ENCODE measurements at places on chromosomes 1 and 21.

GRCh38 chr1:237687804-237688203 lies 202.9 kb downstream of the ZP4 start:
- DNase-seq = no peak

GRCh38 chr1:7753641-7754040 lies 17.5 kb upstream of the VAMP3 start:
- no peak for DNase-seq

GRCh38 chr1:27135541-27136235 lies 19.2 kb downstream of the SLC9A1 start:
- DNase-seq = no peak

GRCh38 chr1:237031480-237031879 lies 10.5 kb upstream of the RYR2 start:
- DNase-seq = no peak

- no peak for DNase-seq
Observed at GRCh38 chr1:94296018-94296417, 58.6 kb upstream of the ARHGAP29 start.

DNA sequence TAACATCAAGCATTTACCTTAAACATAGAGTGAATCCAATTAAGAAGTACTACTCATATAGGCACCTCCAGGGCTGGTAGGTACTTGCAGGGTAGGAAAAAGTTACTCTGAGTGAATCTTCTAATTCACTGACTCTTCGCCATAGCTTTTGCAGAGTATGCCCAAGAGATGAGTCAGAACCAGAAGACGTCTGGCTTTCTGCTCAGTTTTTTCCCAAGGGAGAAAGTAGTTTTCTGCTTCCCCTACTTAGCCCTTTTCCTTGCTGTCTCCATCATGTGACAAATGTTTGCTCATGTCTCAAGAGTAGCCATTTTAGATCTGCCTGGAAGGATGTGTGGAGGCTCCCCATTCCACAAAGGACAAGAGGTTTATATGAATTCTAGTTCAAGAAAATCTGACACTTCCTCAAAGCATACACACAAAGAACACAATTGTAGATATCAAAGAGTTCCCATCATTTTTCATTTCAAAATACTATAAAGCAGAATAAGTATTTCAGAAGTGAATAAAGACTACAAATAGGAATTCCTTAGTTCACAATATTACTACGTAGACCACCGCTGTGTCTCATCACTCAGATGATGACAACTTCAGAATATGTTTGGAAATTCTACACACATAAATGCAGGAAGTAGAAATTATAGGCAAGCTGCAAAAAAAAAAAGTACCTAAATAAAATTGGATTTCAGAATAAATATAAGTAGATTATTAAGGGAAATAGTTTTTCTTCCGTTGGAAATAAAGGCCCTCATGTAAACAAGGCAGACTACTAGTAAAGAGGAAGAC lies 98.5 kb downstream of the ASH1L start:
- DNase-seq = no peak

GRCh38 chr1:207328004-207328403 lies 6.5 kb downstream of the CD55 start:
- no peak for DNase-seq

- DNase-seq = no peak
Observed at GRCh38 chr1:236998546-236998945, 5.7 kb downstream of the MT1HL1 start.

- no peak for DNase-seq
Observed at GRCh38 chr1:89143484-89143883, 17.6 kb upstream of the GBP2 start.

GRCh38 chr1:193539731-193540459 lies 353.5 kb upstream of the B3GALT2 start:
- DNase-seq = no peak

DNA sequence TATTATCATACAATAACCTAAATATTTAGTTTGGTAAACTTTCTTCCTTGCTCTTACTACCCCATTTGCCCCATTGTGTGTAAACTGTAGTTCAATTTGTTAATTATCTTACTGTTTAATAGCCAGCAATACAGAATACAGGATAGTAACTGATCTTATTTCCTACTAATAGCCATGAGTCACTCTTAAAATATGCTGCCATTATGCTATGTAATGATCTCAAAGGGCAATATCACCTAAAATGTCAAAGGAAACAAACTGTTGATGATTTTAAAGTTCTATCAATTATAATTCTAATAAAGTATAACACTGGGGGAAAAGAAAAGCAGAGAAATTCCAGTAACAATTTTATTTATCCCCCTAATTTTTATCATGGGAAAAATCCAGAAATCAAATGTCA lies 4.3 kb downstream of the SLC30A1 start:
- DNase-seq = no peak

GRCh38 chr1:153355445-153356071 lies 2.1 kb upstream of the S100A9 start:
- peak; percentile 67 for DNase-seq

DNA sequence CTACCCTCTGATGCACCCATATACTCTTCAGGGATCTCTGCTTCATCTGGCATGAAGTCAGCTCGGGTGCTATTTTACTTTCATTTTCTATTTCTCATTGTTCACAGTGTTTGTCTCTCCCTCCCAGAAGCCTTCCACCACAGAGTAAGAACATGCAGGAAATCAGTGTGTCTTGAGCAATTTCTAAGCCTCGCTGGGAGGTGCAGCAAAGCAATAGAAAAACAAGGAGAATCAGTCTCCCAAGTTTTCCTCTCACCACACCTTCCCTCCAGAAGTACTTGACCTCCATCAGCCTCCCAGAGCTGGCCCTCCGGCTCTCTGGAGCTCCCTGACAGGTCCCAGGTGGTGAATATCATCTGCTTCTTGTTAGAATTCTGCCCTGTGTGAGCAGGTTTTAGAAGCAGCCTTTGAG lies 594.7 kb upstream of the CAMK1G start:
- DNase-seq = no peak

GRCh38 chr1:1146026-1146425 lies 27.7 kb upstream of the TTLL10 start:
- no peak for DNase-seq

DNA sequence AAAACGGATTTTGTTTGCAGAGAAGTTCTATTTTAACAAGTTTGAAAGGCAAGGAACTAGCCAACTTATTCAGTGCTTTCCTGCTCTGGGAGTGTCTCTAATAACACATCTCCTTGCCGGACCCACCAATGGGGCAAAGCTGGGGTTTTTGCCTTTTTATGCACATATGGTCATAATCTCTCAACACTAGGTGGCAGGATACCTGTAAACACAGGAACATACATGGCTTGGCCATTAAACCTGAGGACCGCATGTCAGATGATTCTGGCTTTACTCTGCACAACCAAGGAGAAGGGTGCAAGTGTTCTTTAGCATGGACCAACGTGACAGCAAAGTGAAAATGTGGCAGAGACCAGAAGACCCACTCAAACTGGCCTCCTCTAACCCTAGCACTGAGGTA lies 4.9 kb downstream of the TMEM9 start:
- no peak for DNase-seq

DNA sequence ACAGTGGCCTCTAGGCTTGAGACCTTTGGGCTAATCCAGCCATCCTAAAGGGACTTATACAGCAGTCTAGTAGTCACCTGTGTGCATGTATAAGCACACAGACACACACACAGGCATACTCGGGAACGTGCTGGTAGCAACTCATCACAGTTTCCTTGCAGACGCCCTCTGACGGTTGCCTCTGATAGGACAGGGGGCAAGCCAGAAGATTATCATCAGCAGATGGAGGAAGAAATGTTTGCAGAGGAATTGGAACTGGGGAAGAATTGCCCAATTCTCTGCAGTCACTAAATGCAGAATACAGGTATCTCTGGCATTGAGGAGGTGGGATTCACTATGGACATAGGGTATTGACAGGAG lies 222.2 kb downstream of the C1orf94 start:
- DNase-seq = no peak

DNA sequence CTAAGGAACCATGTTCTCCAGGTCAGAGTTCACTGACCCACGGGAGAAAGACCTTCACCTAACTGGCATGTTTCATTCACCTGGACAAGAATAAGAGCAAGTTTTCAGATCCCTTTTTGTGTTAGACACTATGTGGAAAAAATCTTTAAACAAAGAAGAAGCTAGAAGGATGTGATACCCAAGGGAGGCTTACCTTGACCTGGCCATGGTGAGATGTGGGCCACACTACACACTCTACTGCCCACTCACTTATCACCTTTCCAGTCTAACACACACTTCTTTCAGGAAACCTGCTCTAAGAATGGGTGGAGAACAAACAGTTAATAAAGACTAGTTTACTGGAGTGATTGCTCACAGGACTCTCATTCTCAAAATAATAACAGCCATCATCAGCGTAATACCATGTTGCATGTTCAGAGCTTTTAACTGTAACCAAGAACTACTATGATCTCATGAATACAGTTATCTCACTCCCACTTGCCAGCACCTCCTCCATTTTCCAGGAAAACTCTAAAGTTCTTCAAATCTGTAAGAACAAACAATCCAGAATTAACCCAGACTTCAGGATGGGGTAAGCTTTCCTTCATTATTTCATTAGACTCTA lies 1.4 kb downstream of the RGS8 start:
- no peak for DNase-seq

DNA sequence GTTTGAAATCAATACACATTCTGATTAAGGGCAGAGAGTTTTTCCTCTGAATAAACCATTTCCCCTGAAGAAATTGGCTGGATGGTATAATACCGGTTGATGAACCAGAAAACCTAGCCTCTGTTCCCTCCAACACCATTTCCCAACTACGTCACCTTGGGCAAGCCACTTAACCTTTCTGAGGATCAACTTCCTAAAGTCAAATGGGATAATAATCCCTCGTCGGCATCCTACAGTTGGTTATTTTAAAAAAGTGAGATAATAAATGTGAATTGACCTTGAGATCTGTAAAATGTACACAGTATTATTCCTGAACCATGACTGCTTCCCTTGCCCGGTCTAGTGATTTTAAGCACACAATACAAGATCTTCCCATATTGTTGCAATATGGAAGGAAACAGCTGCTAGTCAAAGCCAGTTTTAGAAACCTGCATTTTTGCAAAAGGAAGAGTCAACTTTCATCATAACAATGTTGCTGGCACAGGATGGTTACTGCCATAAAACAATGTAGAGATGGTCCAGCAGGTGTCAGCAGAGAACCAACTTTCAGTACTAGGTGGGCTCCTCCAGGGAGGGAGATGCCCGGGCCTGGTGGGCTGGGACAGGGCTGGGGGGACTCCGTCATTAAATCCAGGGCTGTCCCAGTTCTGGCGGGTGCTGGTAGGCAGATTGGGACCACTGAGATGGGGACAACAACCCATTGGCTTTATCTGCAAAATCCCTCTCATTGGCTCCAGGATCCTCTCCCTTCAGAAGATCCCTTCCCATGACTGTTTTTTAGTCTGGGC lies 5.2 kb upstream of the HLX start:
- DNase-seq = peak; percentile 46

GRCh38 chr1:208216062-208216461 lies 28.1 kb downstream of the PLXNA2 start:
- no peak for DNase-seq

Data from CD4-positive, alpha-beta T cell treated with Interleukin-15 for 1 hour (primary cell).